ENCODE measurements at places on chromosomes 2 and 18.

- DNase-seq = no peak
These were observed 179.7 kb downstream of the HAUS1 start for GRCh38 chr18:46283895-46284295.

DNA sequence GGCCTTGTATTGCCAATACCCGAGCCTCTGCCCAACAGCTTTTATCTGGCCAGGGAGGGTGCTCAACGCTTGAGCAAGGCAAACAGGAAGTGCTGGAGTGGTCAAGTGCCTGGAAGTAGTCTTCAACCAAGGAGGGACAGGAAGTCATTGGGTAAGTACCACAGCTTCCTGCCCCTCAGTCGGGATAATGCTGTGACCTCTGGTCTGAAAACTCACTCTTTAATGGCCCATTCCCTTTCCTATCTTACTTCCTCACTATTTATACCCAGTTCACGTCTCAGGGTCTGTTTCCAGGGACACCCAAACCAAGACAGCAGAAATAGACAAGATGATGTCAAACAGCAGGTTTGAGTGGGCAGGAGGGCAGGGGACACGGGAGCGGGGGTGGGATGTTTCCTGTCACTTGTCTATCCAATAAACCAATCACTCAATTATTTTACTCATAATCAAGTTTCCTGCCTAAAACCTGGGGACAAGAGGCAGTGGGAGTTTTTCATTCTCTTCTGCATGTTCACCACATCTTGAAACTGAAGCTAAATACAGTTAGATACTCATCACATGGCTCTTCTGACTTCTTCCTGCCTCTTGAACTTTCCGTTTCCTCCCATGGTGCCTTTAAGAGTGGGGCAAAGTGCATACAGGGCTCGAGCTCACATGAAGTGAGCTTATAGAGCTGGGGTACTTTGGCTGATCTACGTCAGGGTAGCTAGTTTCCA is 68.9 kb upstream of the CAB39 start:
- DNase-seq = peak; percentile 73

GRCh38 chr18:36756242-36756641 is 72.6 kb downstream of the TPGS2 start:
- DNase-seq = no peak

DNA sequence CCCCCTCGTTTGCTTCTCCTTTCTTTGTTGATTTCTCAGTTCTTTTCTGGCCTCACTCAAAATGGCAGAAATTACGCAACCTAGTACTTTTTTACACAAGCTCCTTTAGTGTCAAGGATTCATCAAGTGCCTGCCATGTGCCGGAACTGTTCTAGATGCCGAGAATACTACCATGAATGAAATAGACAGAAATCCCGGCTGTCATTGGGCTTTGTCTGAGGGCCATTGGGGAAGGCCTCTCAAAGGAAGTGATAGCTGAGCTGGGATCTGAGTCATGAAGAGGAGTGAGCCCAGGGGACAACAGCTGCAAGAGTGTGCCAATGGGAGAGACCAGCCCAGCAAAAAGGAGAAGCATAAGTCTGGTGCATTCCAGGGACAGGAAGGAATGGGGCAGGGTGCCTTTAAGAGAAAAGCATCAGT is 34.3 kb upstream of the PPP1CB start:
- peak; percentile 45 for DNase-seq

- no peak for DNase-seq
These were observed 25.6 kb downstream of the CYB5A start for GRCh38 chr18:74266161-74266560.

- DNase-seq = no peak
These were observed 244.3 kb downstream of the RNF144A start for GRCh38 chr2:7161501-7161900.

GRCh38 chr2:75632813-75633212 is 13.8 kb upstream of the MRPL19 start:
- DNase-seq = no peak

- DNase-seq = no peak
These were observed 205.4 kb upstream of the CDH2 start for GRCh38 chr18:28382215-28382879.

DNA sequence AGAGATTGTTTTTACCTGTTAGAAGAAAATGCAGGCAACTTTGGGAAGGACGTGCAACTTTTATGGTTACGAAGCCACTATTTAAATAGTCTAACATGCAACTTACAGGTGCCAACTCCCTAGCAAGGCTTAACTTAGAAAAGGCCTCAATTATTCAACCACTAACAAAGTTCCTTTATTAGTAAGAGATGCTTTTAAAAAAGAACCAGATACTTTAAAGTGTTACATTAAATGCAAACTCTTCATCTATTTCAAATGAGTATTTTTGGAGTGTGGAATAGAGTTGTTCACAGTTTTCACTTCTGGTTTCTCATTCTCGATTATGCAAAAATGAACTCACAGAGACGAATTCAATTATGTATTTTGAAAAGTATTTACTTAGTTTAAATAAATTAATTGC is 51.7 kb downstream of the PELI1 start:
- DNase-seq = no peak

DNA sequence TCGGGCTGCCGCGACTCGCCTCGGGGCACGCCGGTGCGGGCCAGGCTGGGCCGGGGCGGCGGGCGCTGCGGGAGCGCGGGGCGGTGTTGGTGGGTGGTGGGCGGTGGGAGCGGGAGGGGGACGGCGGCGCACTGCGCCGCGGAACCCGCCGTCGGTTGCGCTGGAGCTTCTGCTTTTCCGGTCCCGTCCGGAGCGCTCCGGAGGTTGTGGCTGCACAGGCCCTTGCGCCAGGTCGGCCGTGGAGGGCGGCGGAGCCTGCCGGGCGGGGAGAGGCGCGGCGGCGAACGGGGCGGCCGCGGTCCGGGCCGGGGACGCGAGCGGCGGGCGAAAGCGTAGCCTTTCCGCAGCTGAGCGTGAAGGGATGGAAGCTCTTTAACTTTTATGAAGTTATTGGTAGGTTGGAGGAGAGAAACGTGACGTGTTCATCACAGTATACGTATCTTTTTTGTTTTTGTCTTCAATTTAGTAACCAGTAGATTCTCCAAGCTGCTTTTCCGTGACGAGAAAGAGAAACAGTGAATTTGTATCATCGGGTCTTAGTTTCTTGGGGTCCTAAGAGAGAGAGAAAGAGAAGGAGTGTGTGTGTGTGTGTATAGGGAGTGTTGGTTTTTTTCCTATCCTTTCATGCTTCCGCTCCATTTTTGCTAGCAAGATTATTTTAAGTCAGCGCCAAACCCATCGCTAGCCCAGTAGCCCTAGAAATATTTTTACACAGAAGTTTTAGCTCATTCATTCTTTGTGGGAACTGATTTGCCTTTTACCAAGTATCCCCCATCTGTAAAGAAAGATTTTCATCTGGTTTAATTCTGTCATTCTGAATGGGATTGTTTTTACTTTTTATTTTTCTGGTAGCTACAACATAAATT is 535 bp downstream of the ATG4B start:
- no peak for DNase-seq

DNA sequence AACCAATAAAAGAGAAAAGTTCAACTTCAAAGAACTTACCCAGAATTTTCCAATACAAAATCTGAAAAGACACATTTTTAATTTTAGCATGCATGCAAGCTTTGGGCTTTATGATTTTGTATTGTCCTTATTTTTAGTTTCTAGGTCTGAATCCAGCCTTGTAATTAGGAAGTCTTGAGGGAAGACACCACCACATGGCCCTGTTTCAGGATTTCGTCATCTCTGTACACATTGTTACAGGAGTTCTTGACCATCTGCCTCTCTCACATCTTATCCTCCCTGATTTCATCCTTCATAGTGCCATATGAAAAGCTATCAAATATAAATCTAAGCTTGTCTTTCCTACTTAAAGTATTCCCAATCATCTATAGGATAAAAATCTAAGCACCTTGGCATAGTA is 176.1 kb downstream of the TXNL1 start:
- no peak for DNase-seq

GRCh38 chr2:156065912-156066311 is 266.6 kb downstream of the NR4A2 start:
- no peak for DNase-seq

GRCh38 chr2:45898819-45899218 is 247.3 kb downstream of the PRKCE start:
- DNase-seq = no peak

GRCh38 chr2:237818066-237818473 is 19.5 kb downstream of the RBM44 start:
- DNase-seq = no peak

GRCh38 chr2:207200136-207200535 is 34.4 kb upstream of the KLF7 start:
- no peak for DNase-seq

GRCh38 chr18:40168026-40168425 is 1787.0 kb upstream of the PIK3C3 start:
- DNase-seq = no peak

DNA sequence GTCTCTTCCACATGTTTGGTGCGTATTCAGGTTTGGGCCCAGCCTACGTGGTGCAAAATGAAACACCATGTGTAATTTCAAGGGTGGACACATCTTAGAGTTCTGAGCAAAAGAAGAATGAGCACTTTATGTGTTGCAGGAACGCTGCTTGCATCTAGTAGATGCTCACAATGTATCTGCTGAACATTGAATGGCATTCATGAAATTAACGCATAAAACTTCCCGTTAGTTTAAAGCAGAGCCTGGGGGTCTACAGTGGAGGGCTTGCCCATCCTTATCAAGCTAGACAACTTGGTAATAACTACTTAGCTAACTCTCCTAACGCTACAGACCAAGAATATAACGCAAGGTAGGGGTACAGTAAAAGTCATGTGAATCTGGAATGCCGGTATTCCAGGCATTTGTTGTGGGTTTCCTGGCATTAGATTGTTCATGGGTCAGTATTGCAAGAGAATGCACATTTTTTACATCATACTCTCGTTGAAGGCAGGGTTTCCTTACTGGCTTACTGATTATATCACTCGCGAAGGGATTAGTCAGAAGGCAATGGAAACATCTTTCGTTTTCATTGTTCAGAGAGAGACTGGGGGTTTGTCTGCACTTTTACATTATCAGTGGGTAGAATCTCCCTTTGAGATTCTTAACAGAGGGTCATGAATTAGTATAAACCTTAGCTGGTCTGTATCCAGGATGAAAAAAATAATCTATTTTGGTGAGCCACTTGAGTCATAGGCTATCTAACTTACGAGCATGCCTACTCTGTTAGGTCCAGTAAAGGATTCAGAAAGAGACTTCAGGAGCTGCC is 229.5 kb upstream of the EPAS1 start:
- DNase-seq = no peak

DNA sequence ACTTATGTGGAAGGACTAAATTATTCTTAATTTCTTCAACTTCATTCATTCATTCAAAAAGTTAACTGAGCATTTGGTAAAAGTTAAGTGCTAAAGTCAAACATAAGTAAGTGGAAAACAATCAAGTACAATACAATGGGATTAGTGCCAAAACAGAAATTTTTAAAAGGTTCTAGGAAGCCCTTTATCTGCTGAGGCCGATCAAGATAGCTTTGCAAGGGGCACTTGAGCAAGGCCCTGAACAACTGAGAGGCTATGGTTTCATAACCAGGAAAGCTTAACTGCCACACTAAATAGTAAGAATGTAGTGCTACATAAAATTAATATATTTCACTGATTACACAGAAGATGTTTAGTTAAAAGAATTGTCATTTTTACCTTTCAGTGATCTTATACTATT is 76.5 kb downstream of the NOL10 start:
- no peak for DNase-seq

GRCh38 chr2:26298638-26299393 is 47.1 kb upstream of the SELENOI start:
- DNase-seq = peak; percentile 35

DNA sequence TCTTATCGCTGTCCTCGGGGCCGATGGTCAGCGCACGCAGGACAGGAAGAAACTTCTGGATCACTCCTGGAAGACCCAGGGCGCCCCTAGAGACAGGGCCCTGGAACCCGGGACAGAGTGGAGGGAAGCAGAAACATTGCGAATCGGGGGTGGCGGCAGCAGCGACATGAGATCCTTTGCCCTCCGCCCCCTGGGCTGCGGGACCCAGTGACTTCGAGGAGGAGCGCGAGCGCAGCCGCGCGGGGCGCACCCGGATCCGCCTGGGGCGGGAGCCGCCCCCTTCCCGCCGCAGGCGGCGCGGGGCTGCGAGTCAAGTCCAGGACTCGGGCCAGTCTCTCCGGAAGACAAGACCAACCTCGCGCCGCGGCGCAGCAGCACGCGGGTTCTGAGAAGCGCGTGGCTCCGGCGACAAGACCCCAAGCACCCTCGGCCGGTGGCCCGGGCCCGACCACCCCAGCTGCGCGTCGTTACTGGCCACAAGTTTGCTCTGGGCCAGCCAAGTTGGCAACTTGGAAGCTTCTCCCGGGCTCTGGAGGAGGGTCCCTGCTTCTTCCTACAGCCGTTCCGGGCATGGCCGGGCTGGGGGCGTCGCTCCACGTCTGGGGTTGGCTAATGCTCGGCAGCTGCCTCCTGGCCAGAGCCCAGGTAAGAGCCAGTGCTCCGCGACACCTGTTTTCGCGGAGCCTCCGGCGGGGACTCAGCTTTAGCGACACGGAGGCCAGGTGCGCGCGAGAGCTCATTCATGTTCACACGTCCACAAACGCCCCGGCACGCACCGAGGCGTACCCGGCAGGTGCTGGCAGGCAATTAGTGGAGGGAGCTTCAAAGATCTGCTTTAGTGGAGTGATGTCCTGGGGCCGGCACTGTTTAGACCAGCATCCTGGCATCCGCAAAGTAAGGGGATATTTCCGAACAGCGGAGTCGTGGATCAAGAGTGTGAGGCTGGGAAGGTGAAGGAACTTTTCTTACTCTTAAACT is at the start of gene PTH2R:
TSS of gene PTH2R (plus strand) at position 319 of the 978 bp plus-strand sequence. CDS start at position 571, 252 bp downstream.
- DNase-seq = no peak

DNA sequence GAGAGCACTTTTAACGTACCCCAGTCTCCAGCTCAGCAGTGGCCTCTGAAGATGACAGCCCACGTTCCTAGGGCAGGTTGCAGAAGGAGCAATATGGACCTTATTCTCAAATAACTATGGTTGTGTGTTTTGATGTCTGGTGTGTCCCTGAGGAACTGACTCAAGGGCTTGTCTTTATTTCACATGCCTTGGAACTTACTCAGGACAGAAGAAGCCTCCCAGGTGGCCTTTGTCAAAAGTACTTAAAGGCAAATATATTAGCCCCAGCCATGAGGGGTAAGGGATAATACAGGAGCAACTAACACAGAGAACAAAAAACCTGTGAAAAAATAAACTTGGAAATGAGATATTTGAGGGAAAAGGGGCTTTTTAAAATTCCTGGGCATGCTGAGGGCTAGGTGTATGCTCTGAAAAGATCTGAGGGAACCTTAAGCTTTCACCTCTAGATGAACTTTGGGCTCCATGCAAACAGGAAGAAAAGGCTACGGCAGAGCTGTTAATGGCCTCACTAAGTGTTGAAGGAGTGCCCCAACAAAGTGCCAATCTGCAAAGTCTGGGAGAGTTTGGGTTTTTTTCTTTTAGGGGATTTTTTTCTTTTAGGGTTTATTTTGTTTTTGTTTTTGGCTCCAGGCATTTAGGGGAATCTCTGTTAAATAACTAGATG is 40.3 kb downstream of the SRBD1 start:
- DNase-seq = no peak

- no peak for DNase-seq
These were observed 79.6 kb upstream of the POMC start for GRCh38 chr2:25247792-25248512.

- peak; percentile 90 for DNase-seq
These were observed 82.4 kb downstream of the MTCL1 start for GRCh38 chr18:8787794-8788193.
